NCI-H1436 (cell line): ENCODE measurements at places on chromosomes 5 and 9.

- DNase-seq = no peak
Observed at GRCh38 chr9:112553256-112553826, 66.7 kb downstream of the KIAA1958 start.

- no peak for DNase-seq
Observed at GRCh38 chr5:97844797-97845196, 661.8 kb upstream of the RIOK2 start.

GRCh38 chr5:63263411-63263810, 684.8 kb downstream of the LRRC70 start:
- no peak for DNase-seq

GRCh38 chr9:41229408-41230401, 40.6 kb upstream of the ZNG1F start:
- DNase-seq = no peak

DNA sequence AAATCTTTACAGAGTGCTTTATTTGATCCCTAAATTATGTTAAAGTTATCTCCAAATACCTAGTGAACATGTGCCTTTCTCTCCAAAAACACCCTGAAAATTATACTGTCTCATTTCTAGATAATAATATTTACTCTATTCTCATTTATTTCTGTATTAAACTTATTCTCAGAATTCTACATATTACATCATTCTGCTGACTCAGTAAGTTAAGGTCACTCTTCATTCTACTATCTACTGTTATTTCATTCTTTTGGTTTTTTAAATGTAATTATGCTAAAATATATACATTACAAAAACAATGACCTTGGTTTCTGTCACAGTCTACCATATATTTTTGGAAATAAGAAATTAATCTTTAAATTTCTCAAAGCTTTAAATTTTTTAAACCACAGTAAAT, 96.2 kb downstream of the RICTOR start:
- DNase-seq = no peak

DNA sequence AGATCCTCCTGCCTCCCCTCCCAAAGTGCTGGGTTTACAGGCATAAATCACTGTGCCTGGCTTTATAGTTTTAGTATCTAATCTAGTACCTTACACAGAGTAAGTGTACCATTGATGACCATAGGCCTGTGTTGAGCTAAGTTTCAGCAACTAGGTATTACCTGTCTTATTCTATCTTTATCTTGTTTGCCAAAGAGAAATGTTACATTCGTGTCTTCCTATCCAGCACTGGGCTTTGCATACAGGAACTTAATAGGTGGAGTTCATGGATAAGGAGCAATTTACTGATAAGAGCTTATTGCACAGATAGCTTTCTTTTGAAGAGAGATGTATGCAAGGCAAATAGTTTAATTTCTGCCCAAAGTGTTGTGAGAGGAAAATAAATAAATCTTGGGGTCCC, 30.5 kb downstream of the TXNDC8 start:
- DNase-seq = no peak

DNA sequence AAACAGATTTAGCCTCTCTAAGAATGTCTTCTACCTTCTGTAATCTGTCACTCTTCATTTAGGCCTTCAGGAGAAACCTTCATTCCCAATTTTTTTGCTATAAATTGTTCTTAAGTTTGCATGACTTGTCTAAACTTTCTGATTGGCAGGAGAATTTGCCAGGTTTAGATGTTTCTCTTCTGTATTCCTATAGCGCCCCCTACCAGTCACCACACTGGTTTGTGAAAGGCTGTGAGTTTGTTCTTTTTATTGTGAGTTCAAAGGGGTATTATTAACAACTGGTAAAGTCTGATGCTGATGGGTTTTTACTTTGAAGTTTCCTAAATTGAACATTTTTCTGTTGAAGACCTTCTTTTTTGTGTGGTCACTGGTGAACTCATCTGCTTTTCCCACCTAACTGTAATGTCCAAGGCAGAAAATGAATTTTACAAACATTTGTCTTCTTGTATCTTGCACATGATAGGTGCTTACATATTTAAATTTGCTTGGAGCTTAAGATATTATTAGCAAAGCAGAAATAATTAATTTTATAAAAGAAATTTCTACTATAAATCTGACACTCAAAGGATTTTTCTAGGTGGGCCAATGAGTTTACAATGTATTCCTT, 18.4 kb upstream of the F2RL2 start:
- DNase-seq = peak; percentile 0

DNA sequence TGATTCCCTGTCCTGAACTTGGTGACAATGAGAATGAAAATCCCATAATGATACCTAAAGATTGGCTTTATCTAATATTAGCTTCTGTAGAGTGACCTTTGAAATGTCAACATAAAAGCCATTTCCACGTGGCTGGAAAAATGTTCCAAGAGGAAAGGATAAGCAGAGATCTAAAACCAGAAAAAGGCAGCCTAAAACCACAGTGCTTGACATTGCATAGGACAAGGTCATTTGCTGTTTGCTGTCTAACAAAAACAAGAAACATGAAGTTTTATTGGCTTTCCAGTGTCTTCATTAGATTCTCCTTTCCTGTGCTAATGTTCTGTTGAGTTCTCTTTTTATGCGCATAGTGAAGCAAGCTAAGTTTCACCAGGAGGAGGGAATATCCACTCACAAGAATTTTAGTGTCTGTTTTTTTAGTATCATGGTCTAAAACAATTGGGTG, 44.6 kb downstream of the CPEB4 start:
- no peak for DNase-seq

GRCh38 chr5:59766427-59767210, 126.9 kb downstream of the PDE4D start:
- DNase-seq = no peak

GRCh38 chr5:167843881-167844572, 447.4 kb upstream of the WWC1 start:
- no peak for DNase-seq

DNA sequence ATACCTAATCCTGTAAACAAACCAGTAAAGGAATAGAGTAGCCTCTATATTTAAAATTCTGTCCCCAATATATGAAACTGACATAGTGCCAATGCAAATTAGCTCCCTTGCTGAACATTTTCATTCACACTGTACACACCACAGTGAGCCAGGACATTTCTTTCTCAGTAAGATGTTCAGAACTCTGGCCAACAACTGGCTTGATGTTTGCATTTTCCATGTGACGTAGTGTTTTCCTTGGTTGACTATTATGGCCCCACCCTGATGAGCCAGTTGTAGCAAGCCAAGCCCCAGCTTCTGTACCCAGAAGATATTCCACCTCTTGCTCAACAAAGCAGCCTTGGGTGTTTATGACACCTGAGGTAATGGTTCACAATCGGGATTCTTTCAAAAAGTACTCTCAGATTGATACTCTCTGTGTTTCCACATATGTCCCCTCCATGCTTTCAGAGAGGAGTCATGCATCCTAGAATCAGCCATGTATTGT, 17.7 kb upstream of the ANXA1 start:
- no peak for DNase-seq

DNA sequence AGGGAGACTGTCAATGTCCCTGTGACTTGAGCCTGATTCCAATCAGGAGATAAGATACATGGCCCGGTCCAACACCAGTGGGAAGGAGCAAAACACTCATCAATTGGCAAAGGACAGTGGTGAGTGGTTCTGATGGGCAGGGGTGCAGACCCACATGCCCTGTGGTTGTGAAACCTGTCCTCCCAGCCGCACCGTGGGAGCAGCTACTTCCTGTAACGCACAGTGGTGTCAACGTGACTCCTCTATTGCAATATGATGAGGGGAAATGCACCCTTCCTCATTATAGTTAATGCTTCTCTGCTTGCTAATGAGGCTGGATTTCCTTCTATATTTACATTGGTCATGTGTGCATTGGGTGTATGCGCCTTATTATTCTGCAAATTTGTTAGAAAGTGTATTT, 223.0 kb downstream of the IRX1 start:
- DNase-seq = no peak

GRCh38 chr9:20670395-20670794, 13.7 kb upstream of the FOCAD start:
- DNase-seq = no peak

- no peak for DNase-seq
Observed at GRCh38 chr9:108085294-108085693, 595.7 kb upstream of the KLF4 start.

- DNase-seq = no peak
Observed at GRCh38 chr5:157046041-157046440, 12.9 kb downstream of the HAVCR1 start.

DNA sequence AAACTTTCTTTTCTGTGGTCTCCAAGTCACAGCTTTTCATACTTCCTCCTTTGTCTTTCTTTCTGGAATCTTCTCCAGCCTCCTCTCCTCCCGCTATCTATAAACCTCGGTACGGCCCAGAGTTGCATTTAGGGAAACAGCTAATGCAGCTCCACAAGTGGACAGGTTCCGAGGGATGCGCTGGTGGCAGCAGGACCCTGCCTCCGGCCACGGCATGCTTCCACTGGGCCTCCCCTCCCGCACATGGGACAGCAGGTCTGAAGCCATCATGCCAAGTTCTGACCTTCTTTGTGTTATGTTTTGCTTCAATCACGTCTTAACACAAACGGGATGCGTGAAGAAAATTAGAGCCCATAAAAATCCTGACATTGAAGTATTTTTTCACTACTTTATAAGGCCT, 136.9 kb downstream of the IRX2 start:
- no peak for DNase-seq

DNA sequence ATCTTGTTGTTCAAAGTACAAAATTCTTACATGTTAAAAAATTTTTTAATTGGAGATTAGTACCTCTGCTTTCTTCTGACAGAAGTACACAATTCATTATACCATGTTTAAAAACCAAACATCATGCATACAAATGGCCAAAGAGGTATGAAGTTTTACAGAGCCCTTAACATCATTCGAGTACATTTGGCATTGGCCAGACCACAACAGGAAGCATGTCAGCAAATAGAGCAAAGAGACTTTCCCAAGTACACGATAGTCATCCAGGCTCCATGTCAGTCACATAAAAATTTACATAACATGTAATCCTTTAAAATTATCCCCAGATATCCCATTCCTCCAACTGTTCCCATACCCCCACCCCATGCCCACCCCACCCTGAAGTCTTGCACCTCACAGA, 22.5 kb downstream of the HMGCS1 start:
- DNase-seq = no peak

DNA sequence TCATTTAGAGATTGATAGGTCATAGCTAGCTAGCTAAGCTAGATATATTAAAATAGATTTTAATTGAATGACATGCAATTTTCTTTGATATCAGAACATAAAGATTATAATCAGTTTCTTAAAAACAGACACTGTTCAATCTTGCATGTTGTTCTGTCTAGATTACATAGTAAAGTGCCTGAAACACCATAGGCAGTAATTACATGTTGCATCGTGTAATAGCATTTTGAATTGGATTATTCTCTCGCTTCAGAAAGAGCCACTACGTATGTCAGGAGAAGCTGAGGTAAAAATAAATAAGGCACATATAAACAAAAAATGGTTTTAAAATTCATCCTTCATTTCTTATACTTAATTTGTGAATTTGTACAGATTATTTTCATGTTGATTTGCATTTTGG, 148.0 kb upstream of the CDH12 start:
- no peak for DNase-seq

DNA sequence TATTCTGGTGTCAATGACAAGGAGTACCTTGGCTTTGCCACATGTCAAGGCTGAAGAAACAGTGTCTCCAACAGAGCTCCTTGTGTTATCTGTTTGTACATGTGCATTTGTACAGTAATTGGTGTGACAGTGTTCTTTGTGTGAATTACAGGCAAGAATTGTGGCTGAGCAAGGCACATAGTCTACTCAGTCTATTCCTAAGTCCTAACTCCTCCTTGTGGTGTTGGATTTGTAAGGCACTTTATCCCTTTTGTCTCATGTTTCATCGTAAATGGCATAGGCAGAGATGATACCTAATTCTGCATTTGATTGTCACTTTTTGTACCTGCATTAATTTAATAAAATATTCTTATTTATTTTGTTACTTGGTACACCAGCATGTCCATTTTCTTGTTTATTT, 19.8 kb downstream of the CD274 start:
- DNase-seq = no peak

DNA sequence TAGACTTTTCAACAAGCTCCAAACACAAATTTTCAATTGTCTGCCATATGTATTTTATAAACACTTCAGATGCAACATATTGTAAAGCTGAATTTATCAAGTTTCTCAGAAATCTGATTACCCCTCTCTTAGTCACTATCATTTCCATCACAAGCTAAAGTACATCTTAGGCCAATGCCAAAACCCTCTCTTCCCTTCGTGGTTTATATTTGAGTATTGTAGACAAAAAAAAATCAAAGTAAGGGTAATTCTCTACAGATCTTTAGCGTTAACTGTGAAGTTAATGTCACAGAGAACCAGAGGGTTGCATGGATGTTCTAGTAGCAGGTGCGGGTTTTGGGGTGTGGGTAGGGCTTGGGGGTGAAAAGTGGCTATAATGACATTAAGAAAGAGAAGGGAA, 387.7 kb upstream of the PTGER4 start:
- DNase-seq = no peak

- no peak for DNase-seq
Observed at GRCh38 chr9:113808391-113809358, 67.4 kb upstream of the ZNF618 start.

- no peak for DNase-seq
Observed at GRCh38 chr9:72480921-72481320, 40.5 kb upstream of the TMC1 start.

- no peak for DNase-seq
Observed at GRCh38 chr9:129865668-129866320, 30.5 kb downstream of the USP20 start.

DNA sequence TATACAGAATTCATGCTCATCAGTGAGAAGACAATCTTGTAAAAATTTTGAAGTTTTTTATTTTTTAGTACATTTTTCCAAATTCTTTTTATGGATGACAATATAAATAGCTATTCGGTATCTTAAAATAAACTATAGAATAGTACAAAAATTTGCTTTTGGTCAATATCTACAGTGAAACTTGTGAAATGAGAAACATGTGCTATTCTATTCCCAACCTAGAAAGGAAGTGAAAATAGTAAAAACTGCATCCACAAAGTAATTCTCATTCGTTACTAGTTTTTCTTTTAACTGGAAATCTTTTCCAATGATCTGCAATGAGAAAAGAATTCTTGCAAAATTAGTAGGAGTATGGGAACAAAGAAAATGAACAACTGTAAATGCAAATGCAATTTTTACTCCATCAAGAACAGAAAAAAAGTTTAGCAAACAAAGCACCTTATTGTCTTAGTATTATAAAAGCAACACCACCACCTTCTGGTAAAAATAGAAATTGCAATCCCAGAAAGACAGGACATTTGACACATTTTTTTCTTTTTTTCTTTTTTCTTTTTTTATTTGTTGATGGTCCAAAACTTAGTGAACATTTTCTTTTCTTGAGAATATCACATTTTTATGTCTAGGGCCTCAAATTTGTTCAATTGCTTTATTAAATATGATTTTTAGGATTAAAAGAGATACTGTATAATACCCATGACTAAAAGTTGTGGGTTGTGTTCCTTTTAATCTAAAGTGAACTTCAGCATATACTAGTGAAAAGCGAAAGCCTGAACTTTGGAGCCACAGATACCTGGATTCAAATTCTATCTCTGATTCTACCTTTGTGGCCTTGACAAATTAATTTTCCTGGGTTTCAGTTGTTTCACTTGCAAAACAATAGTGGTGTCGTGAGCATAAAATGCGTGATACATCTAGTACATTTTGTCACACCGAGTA, 72.3 kb downstream of the SLCO4C1 start:
- DNase-seq = peak; percentile 36

GRCh38 chr5:91111473-91112238, 271.5 kb downstream of the ARRDC3 start:
- no peak for DNase-seq
